ENCODE measurements at places on chromosomes 12 and 14. TPM values are rescaled to one million over a fixed set of nuclear protein-coding genes. Genes with fewer than 3 reads are reported as not detected.

- no peak for DNase-seq
- no peaks in the 10 kb centered on the region for H3K27me3 ChIP-seq
- H3K27ac ChIP-seq: no peak overlapping the region
These were observed 639.4 kb upstream of the TBX3 start for GRCh38 chr12:115323223-115323905.

GRCh38 chr12:122946690-122947341 is 19.4 kb downstream of the ABCB9 start:
- no peak overlapping the region for H3K4me3 ChIP-seq
- H3K27ac ChIP-seq: peak overlapping the region; percentile 49
- DNase-seq: peak; percentile 88
- no peaks in the 10 kb centered on the region for H3K27me3 ChIP-seq
- H3K4me1 ChIP-seq: peaks cover 3% of the 10 kb centered on the region

DNA sequence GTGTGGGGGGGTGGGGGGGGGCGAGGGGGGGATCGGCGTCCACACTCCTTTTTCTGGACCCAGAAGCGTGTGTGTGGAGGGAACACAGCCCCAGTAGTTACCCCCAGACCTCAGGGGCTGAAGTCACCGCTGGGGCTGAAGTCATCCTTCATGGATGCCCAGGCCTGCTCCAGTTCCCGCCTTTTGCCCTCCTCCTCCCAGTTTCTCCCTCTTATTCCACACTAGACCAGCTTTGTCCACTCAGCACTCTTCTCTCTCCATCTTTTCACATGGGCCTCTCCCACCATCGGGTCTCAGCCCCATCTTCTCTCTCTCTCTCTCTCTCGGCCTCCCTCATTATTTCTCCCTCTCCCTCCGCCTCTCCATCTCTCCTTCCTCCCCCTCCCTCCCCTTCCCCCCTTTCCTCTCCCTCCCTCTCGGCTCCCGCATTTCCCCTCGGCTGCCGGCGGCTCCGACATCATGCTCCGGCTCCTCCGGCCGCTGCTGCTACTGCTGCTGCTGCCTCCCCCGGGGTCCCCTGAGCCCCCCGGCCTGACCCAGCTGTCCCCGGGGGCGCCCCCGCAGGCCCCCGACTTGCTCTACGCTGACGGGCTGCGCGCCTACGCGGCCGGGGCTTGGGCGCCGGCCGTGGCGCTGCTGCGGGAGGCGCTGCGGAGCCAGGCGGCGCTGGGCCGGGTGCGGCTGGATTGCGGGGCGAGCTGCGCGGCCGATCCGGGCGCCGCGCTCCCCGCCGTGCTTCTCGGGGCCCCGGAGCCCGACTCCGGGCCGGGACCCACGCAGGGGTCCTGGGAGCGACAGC is at the start of gene P3H3:
Gene P3H3, plus strand, starts transcription at position 426 of the 799 bp plus-strand sequence. Its CDS starts 34 bp downstream, at position 460.
- peak within 1 kb of the TSS; percentile 30 for H3K27ac ChIP-seq
- peaks cover 69% of the 10 kb centered on the region for H3K4me1 ChIP-seq
- H3K4me3 ChIP-seq: peak within 1 kb of the TSS; percentile 69
- no peaks in the 10 kb centered on the region for H3K27me3 ChIP-seq

- no peak overlapping the region for H3K27ac ChIP-seq
- DNase-seq: no peak
- H3K36me3 ChIP-seq: no peaks in the 10 kb centered on the region
- H3K4me1 ChIP-seq: peaks cover 14% of the 10 kb centered on the region
- H3K27me3 ChIP-seq: no peaks in the 10 kb centered on the region
These were observed 20.8 kb downstream of the SAV1 start for GRCh38 chr14:50647282-50647681.

- H3K4me3 ChIP-seq: no peak overlapping the region
- H3K36me3 ChIP-seq: no peaks in the 10 kb centered on the region
- no peak for DNase-seq
- H3K27ac ChIP-seq: peak overlapping the region; percentile 83
These were observed 6.4 kb downstream of the BCL11B start for GRCh38 chr14:99265571-99265970.

DNA sequence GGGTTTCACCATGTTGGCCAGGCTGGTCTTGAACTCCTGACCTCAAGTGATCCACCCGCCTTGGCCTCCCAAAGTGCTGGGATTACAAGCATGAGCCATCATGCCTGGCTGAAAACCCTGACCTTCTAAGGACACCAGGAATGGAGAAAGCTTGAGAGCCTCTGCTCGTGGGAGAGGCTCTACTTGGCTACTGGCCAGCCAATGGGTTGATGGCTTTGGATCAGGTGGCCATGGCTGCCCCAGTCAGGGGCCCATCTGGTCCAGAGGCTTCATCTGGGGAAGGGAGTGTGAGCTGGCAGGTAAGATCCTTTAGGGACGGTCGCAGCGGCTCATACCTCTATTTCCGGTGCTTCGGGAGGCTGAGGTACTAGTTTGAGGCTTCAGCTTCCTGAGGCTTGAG is 42.5 kb upstream of the PPP1CC start:
- DNase-seq: no peak
- H3K27me3 ChIP-seq: no peaks in the 10 kb centered on the region
- H3K27ac ChIP-seq: no peak overlapping the region
- peaks cover 20% of the 10 kb centered on the region for H3K4me1 ChIP-seq

GRCh38 chr12:11849757-11850504 is 200.5 kb downstream of the ETV6 start:
- H3K27me3 ChIP-seq: no peaks in the 10 kb centered on the region
- H3K4me1 ChIP-seq: peaks cover 21% of the 10 kb centered on the region
- no peak overlapping the region for H3K4me3 ChIP-seq
- H3K27ac ChIP-seq: no peak overlapping the region
- no peak for DNase-seq

DNA sequence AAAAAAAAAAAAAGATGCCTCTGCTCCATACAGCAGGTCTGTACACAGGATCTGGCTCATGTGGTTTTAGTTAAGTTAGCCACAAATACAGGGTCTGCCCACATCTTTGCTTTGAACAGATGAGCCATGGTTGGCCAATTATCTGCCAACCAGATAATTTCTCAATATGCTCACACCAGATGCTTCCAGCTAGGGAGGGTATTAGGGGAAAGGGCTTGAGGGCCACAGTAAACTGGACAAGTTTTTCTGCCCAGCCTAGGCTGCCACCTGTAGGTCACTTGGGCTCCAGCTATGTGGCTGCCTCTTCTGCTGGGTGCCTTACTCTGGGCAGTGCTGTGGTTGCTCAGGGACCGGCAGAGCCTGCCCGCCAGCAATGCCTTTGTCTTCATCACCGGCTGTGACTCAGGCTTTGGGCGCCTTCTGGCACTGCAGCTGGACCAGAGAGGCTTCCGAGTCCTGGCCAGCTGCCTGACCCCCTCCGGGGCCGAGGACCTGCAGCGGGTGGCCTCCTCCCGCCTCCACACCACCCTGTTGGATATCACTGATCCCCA is 776 bp downstream of the RDH5 start:
- H3K27me3 ChIP-seq: no peaks in the 10 kb centered on the region
- H3K4me3 ChIP-seq: no peak overlapping the region
- H3K36me3 ChIP-seq: peaks cover 35% of the 10 kb centered on the region
- no peak overlapping the region for H3K27ac ChIP-seq
- H3K4me1 ChIP-seq: peaks cover 42% of the 10 kb centered on the region

DNA sequence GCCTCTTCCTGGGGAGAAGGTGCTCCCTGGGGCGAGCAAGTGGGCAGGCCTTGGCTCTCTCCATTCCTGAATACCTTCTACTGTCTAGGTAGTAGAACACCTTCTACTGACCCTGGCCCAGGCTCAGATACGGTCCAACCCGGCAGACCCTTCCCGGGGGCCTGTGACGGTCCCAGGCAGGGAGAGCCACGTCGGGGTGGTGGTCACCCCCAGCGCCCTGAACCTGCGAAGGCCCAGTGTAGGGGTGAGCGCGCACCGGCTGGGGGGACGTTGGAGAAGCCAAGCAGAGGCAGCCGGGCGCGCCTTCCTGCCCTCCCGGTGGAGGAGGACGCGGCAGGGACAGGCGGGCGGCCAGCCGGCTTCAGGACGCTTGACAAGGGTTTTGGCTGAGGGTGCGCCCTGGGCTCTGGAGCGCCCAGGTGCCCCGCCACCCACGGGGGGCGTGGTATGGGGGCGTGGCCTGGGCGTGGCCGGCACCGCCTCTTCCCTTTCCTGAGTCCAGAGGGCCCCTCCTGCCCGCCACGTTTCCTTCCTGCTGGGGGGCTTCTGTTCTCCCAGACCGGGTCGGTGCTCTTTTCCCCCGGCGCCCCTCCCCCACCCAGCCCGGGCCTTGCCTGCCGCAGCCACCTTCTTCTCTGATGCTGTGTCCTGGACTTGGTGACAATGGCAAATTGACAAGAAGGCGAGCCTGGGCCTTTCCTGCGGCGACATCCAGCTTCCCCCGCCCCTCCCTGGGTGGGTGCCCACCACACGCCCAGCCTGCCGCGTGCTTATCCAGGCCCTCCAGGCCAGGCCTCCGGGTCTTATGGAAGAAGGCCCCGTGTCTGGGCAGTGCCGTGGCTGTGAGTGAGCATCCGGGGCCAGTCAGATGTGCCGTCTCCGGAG is 24.5 kb upstream of the PPP1R13B start:
- H3K27me3 ChIP-seq: no peaks in the 10 kb centered on the region
- peak; percentile 91 for DNase-seq
- H3K4me1 ChIP-seq: peaks cover 39% of the 10 kb centered on the region
- peak overlapping the region; percentile 41 for H3K27ac ChIP-seq

DNA sequence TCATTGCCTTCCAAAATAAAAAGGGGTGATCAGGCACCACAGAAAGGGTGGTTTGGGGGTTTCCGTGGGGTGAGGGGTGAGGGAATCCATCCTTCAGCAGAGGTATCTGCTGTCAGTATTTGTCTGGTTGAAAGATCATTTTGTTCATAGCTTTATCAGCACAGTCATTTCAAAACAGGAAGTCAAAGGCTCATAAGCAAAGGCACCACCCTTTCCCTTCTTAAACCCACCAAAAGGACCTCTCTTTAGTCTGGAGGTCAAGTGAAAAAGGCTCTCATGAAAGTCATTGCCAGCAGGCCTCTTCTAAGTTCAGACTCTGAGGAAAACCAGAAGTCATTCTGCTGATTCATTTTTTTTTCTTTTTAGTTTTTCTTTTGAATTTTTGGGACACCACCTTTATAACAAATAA is 6.2 kb downstream of the CHST11 start:
- peak overlapping the region; percentile 89 for H3K27ac ChIP-seq
- H3K4me1 ChIP-seq: peaks cover 99% of the 10 kb centered on the region
- no peak for DNase-seq
- H3K36me3 ChIP-seq: no peaks in the 10 kb centered on the region
- peak overlapping the region; percentile 44 for H3K4me3 ChIP-seq

DNA sequence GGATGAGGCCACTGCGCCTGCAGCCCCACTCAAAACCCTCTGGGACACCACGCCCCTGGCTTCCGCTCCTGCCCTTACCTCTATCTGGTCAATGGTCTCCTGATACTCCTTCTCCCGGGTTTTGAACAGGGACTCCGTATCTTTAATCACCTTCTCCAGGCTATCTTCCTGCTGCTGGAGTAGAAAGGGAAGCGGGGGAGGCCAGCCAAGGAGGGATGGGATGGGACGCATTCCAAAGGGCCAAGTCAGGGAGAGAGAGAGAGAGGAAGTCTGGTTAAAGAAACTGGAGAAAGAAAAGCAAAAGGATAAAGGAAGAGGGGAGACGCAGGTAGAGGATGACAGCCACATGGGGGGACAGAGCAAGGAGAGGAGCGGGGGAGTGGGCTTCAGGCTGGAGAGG is 7.9 kb downstream of the IFFO1 start:
- H3K36me3 ChIP-seq: no peaks in the 10 kb centered on the region
- no peak for DNase-seq
- H3K4me1 ChIP-seq: peaks cover 62% of the 10 kb centered on the region
- H3K27ac ChIP-seq: peak overlapping the region; percentile 63
- H3K4me3 ChIP-seq: no peak overlapping the region

GRCh38 chr12:67692966-67693365 is 44.4 kb downstream of the DYRK2 start:
- no peak overlapping the region for H3K27ac ChIP-seq
- H3K4me1 ChIP-seq: peaks cover 4% of the 10 kb centered on the region
- H3K4me3 ChIP-seq: no peak overlapping the region
- DNase-seq: no peak
- no peaks in the 10 kb centered on the region for H3K27me3 ChIP-seq

- no peak for DNase-seq
- no peaks in the 10 kb centered on the region for H3K27me3 ChIP-seq
- no peak overlapping the region for H3K27ac ChIP-seq
- H3K4me1 ChIP-seq: no peaks in the 10 kb centered on the region
These were observed 27.6 kb upstream of the C14orf132 start for GRCh38 chr14:96011607-96012006.

DNA sequence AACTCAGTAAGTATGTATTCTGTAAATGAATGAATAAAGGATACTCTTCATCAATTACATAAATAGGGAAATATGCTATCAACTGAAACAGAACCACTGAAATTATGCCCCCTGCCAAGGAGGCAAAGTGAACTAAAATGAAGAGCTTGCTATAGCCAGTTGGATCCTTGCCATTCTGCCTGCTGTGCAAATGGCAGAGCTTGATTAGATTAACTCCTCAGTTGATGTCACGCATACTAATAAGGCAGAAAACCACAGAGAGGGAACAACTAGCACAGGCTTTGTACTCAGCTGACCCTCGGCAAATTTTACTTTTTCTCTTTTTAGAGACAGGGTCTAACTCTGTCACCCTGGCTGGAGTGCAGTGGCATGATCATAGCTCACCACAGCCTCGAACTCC is 36.7 kb upstream of the FERMT2 start:
- DNase-seq: no peak
- no peaks in the 10 kb centered on the region for H3K27me3 ChIP-seq
- no peaks in the 10 kb centered on the region for H3K4me1 ChIP-seq
- no peaks in the 10 kb centered on the region for H3K36me3 ChIP-seq
- no peak overlapping the region for H3K27ac ChIP-seq

DNA sequence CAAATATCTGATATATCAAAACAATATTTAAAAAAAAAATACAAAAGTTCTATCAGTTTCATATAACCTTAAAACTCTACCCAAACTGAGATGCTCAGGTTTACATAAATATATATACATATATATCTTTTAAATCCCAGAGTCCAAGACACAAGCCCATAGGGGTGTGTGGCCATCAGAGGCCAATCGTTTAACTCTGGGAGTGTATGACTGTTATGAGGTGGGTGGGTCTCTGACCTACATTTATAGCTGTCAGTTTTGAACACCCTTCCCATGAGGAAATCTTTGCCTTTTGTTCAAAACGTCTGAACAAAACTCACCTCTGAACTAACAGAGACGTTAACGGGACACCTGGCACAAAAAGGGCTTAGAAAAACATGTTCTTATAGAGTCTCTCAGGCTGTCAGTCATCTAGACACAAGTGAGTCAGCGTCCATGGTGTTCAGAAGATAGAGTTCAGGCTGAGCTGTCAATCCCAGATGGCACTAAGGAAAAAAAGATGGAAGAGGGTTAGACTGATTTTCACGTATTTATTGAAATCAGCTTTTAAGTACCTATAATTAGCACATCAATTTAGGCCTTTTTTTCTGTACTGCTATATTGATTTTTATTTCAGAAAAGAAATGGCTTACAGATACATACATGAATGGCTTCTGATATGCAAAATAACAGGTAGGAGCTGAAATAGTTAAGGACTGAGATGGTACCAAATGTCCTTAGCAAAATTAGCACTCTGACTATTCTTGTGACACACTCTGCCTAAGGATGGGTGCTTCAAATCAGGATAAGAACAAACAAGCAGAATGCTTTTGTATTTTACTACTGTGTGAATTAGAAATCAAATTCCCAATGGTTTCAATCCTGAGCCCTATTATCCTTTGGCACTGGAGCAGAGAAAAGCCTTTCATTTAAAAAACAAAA is 29.2 kb downstream of the HIGD1C start:
- peaks cover 30% of the 10 kb centered on the region for H3K36me3 ChIP-seq
- DNase-seq: no peak
- H3K27ac ChIP-seq: no peak overlapping the region
- H3K4me3 ChIP-seq: no peak overlapping the region

The AHNAK2 gene
- 0.30 TPM for polyA plus RNA-seq

The LRRK2 gene
- polyA plus RNA-seq: 15.1 TPM

The DGKA gene
- 73.8 TPM for polyA plus RNA-seq

The RNF212B gene
- not detected for polyA plus RNA-seq

The MFAP5 gene
- polyA plus RNA-seq: 2.4 TPM

Measured in spleen (tissue), 13 donors.